ENCODE measurements at places on chromosomes 16 and 17. TPM values are rescaled to one million over a fixed set of nuclear protein-coding genes. Genes with fewer than 3 reads are reported as not detected.

Gene CUEDC1
- 18.0 TPM for total RNA-seq

DNA sequence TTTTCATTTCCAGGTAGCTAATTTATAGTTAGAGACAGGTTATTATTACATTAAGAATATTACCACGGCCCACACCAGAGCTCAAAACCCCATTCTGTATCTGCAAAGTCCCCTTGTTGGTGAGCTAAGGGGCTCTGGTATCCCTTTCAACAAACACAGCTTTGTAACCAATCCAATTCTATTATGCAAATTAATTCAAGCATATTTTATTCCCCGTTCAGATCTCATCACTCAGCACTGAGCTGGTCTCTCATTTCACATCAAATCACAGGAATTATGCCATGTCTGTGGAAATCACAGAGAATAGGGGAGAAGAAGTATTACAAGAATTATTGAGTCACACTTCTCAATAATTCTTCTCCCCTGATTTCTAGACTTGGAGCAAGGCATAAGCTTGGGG is 111.7 kb downstream of the CDH11 start:
- DNase-seq, result no peak

Gene ATP6V0C
- total RNA-seq, result 27.5 TPM

GRCh38 chr17:75250009-75250471 is 11.4 kb downstream of the GGA3 start:
- DNase-seq, result no peak

Gene CD300H
- total RNA-seq, result 1.5 TPM

GRCh38 chr16:26317885-26318284 is 626.1 kb downstream of the HS3ST4 start:
- DNase-seq, result no peak

- DNase-seq, result no peak
These were observed 1.5 kb upstream of the ADAP2 start for GRCh38 chr17:30920282-30920681.

GRCh38 chr16:62051942-62052341 is 15.7 kb upstream of the CDH8 start:
- no peak for DNase-seq

All from breast epithelium (tissue), 4 donors.